ENCODE measurements at places on chromosomes 16 and 17. TPM values are rescaled to one million over a fixed set of nuclear protein-coding genes. Genes with fewer than 3 reads are reported as not detected.

- DNase-seq = no peak
These were observed 66.7 kb downstream of the NUP88 start for GRCh38 chr17:5352681-5353289.

KRT12 gene
- 0.13 TPM for polyA plus RNA-seq

DNA sequence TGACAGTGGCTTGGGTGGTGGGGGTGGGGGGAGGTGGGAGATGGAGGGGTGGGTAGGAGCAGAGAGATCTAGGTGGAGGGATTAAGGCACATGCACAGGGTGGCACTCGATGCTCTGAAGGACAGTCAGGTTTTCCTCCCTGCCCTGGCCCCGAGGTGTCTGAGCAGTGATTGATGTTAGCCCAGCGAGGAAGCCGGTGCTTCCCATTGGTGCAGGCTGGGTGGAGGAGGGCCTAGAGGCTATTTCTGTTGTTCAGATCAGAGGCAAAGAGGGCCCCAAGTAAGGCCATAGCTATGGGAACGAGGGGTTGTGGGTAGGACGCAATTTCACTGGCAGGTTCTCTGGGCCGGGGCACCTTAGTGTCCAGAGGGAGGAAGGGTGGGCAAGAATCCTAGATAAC is 23.1 kb downstream of the CACNA1G start:
- no peak for DNase-seq

GRCh38 chr17:57563958-57564357 is 181.1 kb downstream of the CCDC182 start:
- DNase-seq = no peak

DNA sequence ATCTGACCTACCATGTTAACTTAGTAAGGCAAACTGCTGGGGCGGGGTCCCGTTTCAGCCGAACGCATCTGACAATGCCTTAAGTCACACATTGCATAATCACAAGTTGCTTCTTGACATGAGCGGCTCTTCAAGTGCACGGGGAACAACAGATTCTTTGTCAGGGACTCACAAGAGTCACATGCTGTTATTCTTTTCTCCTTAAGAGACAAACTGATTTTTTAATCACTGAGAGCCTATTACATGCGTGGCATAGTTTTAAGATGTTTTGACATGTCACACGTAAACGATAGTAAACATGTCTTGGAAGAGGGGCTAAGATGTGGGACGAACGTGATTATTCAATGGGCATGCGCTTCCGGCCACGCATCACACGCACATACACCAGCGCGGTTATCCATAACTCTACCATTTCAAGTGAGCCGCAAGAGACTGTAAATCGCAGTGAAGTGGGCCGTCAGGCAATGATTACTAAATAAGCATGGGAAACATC is 63.4 kb downstream of the ADCY9 start:
- DNase-seq = no peak

DNA sequence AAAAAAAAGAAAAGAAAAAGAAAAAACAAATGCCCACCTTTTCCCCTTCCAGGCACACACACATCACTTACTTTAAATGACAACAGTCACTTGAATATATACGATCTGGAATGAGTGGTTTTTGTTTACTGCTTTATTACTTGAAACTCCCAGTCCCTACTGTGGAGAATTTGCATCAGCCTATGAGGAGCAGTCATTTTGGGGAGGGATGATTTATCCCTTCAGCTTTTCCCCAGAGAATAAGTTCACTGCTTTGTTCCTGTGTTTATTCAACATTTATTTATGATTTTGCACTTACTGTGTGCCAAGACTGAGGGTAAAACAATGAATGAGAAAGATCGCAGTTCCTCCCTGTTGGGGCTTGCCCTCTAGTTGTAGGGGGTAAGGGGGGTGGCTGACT is 4.7 kb upstream of the ZNF423 start:
- DNase-seq = no peak

GRCh38 chr16:60641067-60641665 is 1395.1 kb downstream of the CDH8 start:
- DNase-seq = peak; percentile 20

DNA sequence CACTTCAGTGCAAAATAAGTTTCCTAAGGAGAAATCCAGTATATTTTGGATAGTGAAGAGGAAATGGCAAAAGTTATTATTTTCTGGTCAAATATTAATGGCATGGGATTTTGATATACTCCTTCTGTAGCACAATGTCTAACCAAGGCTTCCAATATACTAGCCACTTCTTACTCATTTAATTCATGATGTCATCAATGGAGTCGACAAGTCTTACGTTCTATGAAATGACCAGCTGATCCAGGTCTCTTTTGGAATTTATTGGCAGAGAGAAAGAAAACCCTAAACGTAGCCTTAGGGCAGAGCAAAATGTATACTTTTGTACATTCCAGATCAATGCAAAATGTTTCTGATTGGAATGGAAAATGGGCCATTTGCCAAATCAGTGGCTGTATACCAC is 8.3 kb upstream of the ABCA10 start:
- no peak for DNase-seq

DNA sequence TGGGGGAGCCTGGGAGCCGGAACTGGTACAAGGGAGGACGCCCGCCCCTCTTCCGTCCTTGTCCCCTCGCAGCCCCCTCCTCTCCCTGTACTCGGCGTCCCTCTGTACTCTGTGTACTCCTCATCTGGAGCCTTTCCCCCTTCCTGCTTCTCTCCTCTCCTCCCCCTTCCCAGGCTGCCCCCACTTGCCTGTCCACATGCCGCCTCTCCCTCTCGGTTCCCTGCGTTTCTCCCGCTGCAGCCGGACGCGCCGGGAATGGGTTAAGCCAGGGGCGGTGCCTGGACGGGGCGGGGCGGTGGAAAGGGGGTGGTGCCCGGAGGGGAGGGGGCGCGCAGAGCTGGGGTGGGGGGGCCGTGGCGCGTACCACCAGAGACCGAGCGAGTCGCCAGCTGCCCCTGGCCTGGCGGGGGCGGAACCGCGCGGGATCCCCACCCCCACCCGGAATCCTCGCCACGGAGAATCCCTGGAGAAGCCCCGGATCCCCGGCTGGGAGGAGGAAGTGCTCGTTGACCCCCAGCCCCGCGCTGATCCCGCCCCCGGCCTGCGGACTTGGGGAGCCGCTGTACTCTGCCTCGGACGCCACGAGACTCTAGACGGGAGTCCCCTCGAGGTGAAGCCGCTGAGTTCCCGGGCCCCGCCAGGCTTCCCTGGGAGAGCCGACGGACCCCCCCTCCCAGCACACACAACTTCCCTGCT is 22.6 kb downstream of the GJD3 start:
- no peak for DNase-seq

- DNase-seq = no peak
These were observed 19.7 kb downstream of the MOSMO start for GRCh38 chr16:22027633-22028032.

- DNase-seq = peak; percentile 68
These were observed 28.0 kb downstream of the MRM1 start for GRCh38 chr17:36629252-36629847.

GDPD3 gene
- polyA plus RNA-seq = 11.0 TPM

- DNase-seq = no peak
These were observed 29.0 kb downstream of the MRC2 start for GRCh38 chr17:62656446-62656845.

CCR7 gene
- polyA plus RNA-seq = 0.53 TPM

ITGAX gene
- polyA plus RNA-seq = 1.4 TPM

CMTM2 gene
- 0.60 TPM for polyA plus RNA-seq

WDR81 gene
- polyA plus RNA-seq = 13.7 TPM

- DNase-seq = no peak
These were observed 52.4 kb downstream of the AXIN2 start for GRCh38 chr17:65509032-65509431.

DNA sequence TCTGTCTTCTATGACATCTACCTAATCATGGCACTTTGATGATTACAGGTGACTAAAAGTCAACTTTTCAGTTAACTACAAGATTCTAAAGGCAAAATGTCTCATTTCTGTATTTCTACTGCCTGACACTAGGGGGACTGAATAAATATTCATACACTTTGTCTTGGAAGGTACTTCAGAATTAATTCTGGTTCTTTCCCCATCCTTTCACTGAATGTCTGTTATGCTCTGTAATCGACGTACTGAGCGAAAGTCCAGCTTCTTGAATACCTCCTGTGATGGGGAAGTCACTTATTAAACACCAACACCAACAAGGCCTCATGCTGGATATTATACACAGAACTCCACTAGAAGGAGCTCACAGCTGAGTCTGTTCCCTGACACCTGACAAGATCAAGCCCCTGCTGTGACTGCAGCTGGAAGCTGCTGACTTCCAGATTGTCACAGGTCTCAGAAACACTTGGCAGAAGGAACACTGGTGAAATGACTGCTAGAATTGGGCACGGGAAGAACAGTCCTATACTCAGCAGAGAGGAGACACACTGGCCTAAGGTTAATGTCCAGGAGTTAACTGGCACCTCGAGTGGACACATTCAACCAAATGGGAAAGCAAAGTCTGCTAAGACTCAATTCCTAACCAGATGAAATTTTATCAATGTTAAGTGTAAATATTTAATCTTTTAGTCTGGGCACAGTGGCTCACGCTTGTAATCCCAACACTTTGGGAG is 31.9 kb downstream of the CMC2 start:
- DNase-seq = no peak

DNA sequence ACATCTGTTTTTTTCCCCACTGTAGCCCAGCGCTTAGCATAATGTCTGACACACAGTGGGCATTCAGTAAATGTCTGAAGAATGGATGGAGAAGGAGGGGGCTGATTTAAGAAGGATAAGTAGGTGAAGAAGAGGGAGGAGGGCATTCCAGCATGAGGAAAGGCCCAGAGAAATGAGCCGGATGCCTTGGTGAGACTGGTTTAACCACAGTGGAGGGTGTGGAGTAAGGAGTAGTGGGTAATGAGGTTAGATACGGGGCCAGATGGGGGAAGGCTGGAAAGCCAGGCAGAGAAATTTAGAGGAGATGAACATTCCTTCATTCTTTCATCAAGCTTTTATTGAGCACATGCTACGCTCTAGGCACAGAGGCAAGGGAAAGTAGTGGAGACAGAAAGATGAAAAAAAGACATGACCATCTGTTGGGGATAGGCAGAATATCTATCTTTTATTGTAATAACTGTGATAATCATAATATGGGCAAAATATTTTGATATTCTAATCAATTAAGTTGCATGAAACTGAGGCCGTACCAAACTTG is 43.7 kb upstream of the NFAT5 start:
- no peak for DNase-seq

DNA sequence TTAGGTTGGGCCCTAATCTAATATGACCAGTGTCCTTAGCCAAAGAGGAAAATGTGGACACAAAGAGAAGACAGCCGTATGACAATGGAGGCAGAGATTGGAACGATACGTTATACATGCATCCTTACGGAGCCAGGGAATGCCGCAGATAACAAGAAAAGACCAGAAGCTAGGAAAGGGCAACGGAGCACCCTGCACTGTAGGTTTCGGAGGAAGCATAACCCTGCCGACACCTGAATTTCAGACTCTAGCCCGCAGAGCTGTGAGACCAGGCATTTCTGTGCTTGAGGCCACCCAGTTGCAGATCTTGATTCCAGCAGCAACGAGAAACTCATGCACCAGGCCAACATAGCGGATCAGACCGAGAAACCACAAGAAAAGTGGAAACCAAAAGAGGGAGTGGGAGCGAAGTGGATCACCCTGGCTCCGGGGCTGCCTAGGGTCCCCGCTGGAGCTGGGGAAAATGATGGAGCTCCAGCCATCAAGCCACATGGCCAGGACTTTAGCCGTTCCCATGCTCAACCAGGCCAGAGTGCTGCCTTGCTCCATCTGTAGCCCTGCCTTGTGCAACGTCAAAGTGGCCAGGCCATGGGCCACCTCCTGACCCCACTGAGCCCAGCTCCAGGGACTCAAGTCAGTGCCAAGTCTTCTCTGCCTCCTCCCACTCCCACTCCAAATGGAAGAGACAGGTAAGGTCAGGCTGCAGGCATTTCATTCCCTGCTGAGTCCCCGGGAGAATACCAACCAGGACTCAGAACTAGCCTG is 51.7 kb upstream of the RPL38 start:
- no peak for DNase-seq

DNA sequence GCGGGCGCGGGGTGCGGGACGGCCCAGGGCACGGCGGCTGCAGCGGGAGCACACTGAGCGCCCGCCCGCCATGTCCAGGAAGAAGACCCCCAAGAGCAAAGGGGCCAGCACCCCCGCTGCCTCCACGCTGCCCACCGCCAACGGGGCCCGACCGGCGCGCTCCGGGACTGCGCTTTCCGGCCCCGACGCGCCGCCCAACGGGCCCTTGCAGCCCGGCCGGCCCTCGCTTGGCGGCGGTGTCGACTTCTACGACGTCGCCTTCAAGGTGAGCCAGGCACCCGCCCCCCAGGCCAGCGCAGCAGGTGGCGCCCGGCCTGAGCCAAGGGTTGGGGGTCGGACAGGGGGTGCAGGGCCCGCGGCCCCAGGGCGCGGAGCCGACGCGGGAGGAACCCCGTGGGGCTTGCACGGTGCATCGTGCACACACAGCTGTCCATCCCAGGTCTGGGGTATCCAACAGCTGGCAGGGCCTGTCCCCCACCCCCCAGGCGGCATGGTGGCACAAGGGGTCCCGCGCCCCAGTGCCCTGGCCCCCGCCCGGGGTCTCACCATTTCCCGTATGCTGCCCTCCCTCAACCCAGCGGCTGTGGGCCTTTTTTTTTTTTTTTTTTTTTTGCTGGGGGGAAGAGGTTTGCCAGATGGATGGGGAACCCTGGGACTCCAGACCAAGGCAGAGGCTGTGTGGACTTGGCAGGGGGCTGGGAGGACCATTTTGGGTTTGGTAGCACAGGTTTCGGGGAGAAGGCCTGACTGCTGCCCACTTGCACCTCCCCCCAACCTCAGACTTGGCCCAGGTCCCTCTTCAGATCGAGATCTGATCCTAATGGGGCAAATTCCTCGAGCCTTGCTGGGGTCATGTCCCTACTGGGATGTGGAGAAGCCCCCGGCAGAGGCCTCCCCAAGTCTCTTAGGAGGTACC is 547 bp downstream of the RAB26 start:
- no peak for DNase-seq

DNA sequence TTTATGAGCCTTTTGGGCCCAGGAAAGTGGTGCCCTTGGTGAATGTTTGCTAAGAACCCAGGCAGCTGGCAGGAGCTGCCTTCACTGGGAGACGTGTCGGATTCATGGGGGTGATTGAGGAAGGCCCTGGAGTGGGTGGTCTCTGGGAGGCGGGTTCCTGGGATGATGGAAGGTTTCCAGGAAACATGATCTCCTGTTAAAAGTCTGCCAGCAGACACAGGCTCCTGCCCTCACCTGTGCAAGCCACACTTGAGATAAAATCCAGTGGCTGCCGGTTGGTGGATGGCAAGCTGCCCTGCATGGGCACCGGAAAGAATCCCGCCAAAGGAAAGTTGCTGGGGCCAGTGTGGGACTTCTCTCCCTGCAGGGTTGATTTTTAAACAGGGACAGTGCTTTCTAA is 189.0 kb upstream of the CIBAR2 start:
- DNase-seq = no peak

RNF222 gene
- 0.07 TPM for polyA plus RNA-seq

CD300LF gene
- 0.62 TPM for polyA plus RNA-seq

DNA sequence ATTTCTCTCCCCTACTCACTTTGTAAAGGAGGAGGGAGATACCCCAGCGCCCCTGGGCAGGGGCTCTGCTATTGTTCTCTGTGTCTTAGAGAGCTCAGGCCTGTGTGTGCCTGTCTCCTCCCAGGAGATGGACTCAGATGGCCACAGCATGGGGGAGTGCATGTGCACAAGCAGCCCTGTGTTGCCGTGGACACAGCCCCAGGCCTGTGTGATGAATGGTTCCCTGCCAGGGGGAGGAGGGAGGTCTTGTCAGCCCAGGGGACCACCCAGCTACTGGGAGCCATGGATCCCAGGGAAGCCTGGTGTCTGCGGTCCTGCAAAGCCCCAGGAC is 26.3 kb downstream of the GINS2 start:
- DNase-seq = no peak

GRCh38 chr17:45971698-45972141 is 27.3 kb upstream of the STH start:
- no peak for DNase-seq

All from right lung (tissue), 10 donors.